Activated CD4-positive, CD25-positive, alpha-beta regulatory T cell treated with anti-CD3 and anti-CD28 coated beads, Interleukin-2, amount 50 U/mL, for 16 hours (primary cell): ENCODE measurements at places on chromosomes 11 and 22.

GRCh38 chr22:19749876-19750275, 10.7 kb upstream of the TBX1 start:
- DNase-seq = no peak

DNA sequence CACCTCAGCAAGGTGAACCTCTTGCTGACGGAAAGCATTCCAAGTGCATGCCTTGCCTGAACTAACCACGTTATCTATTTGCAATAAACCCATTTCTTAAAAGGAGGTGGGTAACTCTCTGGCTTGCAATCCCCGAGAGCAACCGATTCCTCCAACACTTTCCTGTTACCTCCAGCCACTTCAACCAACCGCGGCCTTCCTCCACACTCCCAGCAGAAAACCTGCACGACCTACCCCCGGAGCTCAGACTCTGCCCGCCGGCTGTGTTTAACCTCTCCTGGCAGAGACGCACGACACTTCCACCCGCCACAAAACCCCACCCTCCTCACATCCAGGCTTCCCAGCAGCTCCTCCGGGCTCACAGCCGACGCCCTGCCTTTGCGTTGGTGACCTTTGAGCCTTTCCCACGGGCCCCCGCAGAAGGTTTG, 708 bp downstream of the SCO2 start:
- no peak for DNase-seq

DNA sequence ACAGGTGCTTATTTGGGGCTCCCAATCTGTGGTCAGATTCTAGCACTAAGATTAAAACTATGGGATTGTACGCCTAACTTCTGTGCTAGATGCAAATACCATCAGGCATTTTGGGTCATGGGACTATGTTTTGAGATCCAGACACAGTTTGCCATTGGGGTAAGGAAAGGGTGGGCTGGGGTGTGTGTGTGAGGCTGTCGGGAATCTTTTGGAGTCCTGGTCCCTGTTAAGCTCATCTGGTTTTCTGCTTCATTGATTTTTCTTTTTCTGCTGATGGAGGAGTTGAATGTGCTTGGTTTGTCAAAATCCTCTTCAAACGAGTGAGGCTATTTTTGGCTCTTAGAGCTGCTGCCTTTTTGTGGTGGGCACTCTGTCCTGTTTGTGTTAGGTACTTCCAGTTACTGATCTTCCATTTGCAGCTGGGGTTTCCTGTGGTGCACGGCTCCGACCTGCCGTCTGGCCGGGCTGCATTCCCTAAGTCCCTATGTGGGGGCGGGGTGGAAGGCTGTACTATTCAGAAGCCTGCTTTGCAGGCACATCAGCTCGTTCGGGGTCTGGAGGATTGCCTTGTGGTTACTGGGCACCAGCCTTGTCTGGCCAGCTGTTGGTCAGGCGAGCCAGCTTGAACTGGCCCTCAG, 2.9 kb downstream of the BCR start:
- no peak for DNase-seq

GRCh38 chr11:33387581-33387980, 130.4 kb downstream of the HIPK3 start:
- DNase-seq = no peak

- no peak for DNase-seq
Observed at GRCh38 chr11:57752954-57753353, 1.3 kb upstream of the BTBD18 start.

GRCh38 chr22:30297991-30298701, 8.8 kb upstream of the CASTOR1 start:
- no peak for DNase-seq

DNA sequence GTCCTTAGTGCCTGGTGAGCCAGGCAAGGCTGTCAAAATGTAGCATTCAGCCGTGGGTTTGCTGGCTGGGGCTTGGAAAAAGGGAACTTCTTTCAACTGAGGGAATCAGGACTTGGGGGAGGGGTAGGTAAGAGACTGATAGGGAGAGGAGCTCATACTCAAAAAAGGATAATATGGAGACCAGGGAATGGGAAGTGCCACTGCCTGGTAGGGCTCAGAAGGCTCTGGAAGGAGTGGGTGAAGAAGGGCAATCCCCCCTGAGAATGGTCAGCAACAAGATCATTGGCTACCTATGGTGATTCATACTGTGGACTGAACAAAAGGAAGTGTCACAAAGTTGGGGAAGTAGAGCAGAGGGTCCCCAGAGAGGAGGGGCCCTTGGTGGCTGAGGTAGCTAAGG, 1.9 kb downstream of the CNGA4 start:
- no peak for DNase-seq

DNA sequence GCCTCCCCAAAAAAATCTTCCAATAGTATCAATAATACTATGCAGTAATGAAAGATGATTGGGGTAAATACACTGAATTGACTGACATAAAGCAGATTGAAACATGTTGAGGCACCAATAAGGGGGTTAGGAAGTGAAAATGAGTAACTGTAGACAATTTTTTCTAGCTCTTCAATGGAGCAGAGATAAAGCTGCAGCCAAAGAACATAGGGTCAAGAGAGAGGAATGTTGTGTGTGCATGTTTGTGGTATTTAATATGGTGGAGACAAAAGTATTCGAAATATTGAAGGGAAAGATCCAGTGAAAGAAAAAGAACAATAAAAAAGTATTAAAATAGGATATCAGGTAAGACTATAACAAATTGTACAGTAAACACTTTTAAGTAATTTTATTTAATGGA, 450.0 kb upstream of the CCDC179 start:
- no peak for DNase-seq

- DNase-seq = no peak
Observed at GRCh38 chr22:47205554-47205953, 443.1 kb downstream of the TBC1D22A start.

GRCh38 chr11:43359422-43359818, 700 bp downstream of the TTC17 start:
- peak; percentile 6 for DNase-seq

DNA sequence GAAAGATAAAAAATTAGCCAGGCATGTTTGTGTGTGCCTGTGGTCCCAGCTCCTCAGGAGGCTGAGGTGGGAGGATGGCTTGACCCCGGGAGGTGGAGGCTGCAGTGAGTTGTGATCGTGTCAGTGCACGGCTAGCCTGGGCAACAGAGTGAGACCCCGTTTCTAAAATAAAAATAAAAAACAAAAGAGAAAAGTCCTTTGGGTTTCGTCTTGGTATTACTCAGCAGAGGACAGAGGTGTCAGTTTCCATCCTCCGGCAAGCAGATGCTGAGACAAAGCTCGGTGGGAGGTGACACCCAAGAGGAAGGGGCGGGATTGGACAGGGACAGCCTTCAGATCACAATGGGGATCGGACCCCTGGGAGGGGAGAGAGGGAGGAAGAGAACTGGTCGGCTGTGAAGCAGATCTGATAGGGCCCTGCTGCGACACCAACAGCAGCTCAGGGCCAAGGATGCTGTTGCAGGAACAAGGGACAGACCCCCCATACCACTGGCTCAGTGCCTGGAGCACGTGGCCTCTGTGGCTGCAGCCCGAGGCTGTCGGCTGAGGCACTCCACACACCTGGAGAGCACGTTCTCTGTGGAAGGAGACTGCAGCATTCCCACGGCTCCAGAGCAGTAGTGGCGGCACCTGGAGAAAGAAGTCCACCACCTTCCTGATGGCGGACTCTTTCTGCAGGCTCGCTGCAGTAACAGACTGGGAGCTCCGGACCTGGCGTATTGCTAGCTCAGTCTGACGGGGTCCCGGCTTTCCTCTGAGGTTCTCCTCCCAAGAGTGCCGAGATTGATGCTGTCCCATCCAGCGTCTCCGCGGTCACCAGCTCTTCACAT, 5.2 kb upstream of the BID start:
- no peak for DNase-seq

- DNase-seq = no peak
Observed at GRCh38 chr22:46124383-46125144, 25.8 kb upstream of the PPARA start.

DNA sequence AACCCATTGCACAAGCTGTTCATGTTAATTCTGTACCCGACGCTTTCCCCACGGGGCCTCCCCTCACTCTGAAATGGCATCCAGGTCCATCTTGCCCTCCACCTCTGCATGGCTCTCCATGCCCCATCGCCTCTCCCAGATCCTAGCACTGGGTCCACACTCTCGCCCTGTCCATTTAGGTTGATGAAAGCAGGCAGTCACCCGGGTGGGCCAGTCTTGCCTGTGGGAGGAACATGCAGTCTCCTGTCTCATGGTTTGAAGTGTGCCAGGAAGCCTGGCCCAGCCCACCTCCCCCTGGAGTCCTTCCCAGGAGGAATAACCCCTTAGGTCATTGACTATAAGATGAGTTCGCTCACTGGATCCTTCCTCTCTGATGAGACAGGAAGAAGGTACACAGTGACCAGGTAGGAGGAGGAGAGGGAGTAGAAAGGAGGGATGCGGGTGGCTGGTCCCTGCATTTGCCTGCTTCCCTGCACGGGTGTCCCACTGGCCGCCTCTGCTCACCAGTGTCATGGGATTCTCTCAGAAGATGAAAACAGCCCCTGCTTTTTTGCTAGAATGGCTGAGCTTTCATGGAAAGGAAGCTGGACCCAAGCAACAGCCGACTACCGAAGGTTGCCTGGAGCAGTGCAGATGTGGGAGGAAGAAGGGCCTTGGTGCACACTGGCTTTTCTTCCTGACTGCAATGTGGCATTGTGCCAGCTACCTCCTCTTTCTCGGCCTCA, 6.8 kb downstream of the TMEM121B start:
- DNase-seq = no peak

DNA sequence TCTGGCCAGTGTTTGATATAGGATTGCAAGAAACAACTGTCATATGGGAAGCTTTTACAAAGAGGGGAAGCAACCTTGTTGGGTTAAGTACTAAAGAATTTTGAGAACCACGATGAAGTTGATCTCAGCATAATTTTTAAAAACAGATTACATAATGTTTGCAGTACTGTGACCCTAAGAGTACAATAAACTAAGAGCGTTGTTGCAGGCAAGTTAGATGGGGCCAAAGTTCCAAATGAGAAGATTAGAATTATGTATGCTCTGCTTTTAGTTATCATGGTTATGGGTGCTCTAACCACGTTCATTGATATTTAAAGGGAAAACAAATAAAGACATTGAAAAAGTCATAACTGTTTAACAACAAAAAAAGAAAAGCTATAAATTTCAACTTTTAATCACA, 177.5 kb downstream of the CNTN5 start:
- DNase-seq = no peak

GRCh38 chr11:61507962-61508861, at the start of gene LRRC10B:
Gene LRRC10B, plus strand, starts transcription at chr11:61508749. Its CDS starts 250 bp downstream, at chr11:61508999.
- no peak for DNase-seq

GRCh38 chr22:41350087-41350486, 31.7 kb upstream of the TEF start:
- DNase-seq = no peak

DNA sequence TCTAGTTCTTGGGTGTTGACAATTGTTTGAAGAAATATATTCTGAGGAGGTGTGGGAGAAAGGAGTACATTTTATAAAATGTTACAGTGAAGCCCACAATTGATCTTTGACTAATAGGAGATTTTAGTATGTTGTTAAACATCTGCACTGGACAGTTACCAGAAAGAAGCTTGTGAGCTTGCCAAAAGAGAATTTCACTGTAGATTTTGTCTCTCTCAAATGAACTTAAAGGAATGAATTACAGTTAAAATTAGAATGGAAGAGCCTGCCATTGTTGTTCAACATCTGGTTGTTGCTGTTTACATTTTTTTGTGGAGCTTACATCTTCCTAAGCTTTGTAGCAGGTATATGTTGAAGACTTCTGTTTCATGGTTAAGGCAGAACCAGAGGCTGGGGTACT, 620.5 kb upstream of the CCDC179 start:
- DNase-seq = no peak

DNA sequence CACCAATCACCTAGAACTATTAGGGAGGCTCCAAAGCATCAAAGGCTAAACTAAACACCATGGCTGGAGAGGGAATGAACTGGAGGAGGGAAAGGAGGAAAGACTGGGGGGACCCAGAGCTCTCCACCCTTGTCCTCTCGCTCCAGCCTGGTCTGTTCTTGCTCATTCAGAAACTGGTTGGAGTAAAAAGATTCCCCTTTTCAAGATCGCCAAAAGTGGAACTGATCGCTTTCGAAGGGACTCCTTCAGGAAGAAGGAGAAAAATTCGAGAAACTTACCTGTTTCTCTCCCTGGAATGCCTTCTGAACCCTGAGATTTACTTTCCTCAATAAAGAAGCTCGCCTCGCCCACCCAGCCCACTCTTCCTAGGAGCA, 46.9 kb downstream of the OR4D9 start:
- DNase-seq = no peak

- DNase-seq = no peak
Observed at GRCh38 chr22:47367993-47368945, 605.8 kb downstream of the TBC1D22A start.

GRCh38 chr11:109320595-109320994, 101.4 kb upstream of the C11orf87 start:
- no peak for DNase-seq

DNA sequence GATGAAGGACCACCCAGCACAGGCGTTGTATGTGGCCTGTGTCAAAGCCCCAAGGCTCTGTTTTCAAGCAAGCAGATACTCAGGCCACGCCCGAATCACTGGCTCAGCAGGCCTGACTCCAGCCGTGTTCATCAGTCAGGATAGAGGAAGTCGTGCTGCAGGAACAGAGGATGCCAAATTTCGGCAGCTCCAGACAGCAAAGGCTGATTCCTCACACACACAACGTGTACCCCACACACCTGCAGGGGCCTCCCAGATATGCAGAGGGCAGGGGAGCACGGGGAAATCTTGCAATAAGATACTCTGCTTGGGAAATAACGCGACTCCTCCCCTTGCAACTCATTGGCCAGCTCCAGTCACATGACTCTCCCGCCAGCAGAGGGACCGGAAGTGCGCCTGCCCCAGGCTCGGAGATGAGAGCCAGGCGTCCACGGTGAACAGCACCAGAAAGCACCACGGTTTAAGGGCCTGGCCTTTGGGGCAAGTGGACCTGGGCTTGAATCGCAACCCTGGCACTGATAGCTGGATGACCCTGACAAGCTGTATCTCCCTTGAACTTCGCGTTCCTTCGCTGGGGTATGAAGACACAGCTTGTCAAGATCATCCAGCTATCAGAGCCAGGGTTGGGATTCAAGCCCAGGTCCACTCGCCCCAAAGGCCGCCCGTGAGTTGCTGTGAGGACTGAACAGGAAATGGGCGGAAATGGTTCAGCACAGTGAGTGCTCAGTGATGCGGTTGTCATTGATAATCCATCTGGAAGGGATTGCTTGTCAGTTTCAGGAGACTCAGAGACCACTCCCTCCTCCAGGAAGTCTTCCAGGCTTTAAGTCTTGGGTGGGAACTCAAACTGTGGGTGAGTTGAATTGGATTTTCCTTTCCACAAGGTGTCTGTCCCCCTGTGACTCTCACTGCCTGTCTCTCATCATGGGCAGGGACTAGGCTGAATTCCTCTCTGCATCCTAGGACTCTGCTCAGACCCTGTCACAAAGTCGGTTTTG, 88.5 kb downstream of the MYEOV start:
- no peak for DNase-seq

- no peak for DNase-seq
Observed at GRCh38 chr22:46286006-46286405, 10.7 kb upstream of the GTSE1 start.

DNA sequence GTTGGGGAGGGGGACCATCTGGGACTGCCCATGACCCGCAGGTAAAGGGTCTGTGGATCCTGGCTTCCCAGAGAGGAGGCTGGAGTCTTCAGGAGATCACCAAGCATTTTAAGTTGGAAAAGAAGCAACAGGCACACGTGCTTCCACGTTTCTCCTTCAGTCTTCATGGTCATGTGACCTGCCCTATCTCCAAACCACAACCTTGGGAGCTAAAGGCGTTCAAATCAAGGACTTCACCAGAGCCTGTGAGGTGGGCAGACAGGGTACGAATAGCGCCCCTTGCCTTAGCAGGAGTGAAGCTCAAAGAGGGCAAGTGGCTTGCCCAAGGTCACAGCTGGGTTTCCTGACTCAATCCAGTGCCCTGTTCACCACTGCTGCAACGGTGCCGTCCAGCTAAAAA, 6.7 kb downstream of the TMEM184B start:
- DNase-seq = no peak

- no peak for DNase-seq
Observed at GRCh38 chr11:13473013-13473722, 10.1 kb upstream of the BTBD10 start.
